ENCODE measurements at places on chromosomes 2 and 18. TPM values are rescaled to one million over a fixed set of nuclear protein-coding genes. Genes with fewer than 3 reads are reported as not detected.

The ACTR2 gene
- total RNA-seq: 219 TPM

The ERLEC1 gene
- 31.4 TPM for total RNA-seq

The CMPK2 gene
- 5.7 TPM for total RNA-seq

The SLC35F5 gene
- 29.8 TPM for total RNA-seq

GRCh38 chr2:169090133-169090820, 20.9 kb downstream of the DHRS9 start:
- DNase-seq: no peak
- no peak overlapping the region for H3K4me3 ChIP-seq
- peaks cover 16% of the 10 kb centered on the region for H3K27me3 ChIP-seq

DNA sequence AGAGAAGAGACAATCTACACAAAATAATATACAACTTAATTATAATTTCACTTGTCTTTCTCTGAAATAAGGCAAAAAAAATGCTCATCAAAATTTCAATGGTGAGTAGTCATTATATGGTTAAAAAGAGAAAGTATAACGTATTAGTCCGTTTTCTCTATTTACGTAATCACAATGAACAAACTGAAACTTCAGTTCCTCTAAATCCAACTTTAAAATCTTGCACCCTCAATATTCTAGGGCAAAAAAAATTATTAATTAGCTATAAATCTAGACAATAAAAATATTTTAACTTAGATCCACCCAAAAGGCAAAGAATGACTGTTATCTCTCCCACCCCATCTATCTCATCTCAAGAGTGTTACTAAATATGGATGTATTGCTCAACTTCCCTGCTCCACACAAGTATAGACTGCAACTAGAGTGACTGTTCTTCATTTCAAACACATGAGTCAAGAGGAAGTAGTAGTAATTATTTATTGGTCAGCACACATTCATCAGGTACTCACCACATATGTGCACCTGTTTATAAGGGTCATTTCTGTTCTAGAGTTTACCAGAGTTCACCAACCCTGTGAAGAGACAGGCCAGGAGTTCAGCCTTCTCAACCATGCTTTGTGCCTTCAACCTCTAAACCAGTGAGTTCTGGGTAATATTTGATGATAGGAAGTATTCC, 36.4 kb downstream of the STK39 start:
- peaks cover 2% of the 10 kb centered on the region for H3K36me3 ChIP-seq
- no peaks in the 10 kb centered on the region for H3K27me3 ChIP-seq
- H3K4me3 ChIP-seq: peak overlapping the region; percentile 72

- H3K4me3 ChIP-seq: no peak overlapping the region
- H3K27me3 ChIP-seq: no peaks in the 10 kb centered on the region
- no peak overlapping the region for H3K27ac ChIP-seq
- no peak for DNase-seq
Observed at GRCh38 chr2:25228848-25229278, 60.5 kb upstream of the POMC start.

DNA sequence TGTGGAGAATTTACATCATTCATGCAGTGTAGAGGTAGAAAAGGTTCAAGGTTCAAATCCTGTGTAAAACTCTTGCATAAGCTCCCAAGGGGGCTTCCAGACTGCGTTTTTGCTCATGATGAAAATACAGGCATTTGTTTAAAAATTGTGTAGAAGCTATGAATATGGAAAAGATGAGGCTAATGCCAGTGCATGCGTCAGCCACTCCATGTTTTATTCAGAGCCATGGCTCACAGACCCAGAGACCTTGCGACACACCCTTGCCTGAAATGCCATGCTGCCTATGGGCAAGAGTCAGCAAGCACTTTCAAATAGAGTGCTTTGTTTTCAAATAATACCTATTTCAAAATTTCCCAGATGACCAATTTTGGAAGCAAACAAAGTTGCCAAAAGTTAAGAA, 262.3 kb downstream of the TRIB2 start:
- peaks cover 10% of the 10 kb centered on the region for H3K27me3 ChIP-seq
- no peaks in the 10 kb centered on the region for H3K4me1 ChIP-seq
- no peak overlapping the region for H3K27ac ChIP-seq

GRCh38 chr2:20212871-20213503, 11.9 kb downstream of the SDC1 start:
- H3K36me3 ChIP-seq: no peaks in the 10 kb centered on the region
- H3K27me3 ChIP-seq: no peaks in the 10 kb centered on the region
- no peak overlapping the region for H3K4me3 ChIP-seq
- no peak for DNase-seq

DNA sequence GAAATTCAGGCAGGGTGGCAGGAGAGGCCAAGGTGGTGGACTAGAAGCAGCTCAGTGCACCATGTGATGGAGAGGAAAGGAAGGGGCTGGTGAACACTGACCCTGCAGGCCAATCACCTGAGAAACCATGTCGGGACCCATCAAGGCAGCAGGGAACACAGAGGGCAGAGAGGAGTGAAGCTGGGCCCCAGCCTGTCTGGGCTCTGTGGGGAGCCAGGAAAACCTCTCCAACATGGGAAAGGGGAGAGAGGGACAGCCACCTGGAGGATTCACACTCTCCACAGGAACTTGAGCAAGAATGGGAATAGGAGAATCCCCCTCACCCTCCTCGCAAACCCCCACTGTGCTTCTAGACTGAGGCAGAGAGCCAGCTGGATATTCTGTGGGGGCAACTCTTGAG, 85.5 kb upstream of the CYP26B1 start:
- H3K4me3 ChIP-seq: no peak overlapping the region
- no peaks in the 10 kb centered on the region for H3K36me3 ChIP-seq
- H3K4me1 ChIP-seq: no peaks in the 10 kb centered on the region
- no peak for DNase-seq
- H3K27ac ChIP-seq: no peak overlapping the region
- no peaks in the 10 kb centered on the region for H3K27me3 ChIP-seq

GRCh38 chr2:4903656-4904348, 788.4 kb upstream of the SOX11 start:
- H3K27ac ChIP-seq: no peak overlapping the region
- H3K4me1 ChIP-seq: no peaks in the 10 kb centered on the region
- H3K4me3 ChIP-seq: no peak overlapping the region
- no peak for DNase-seq
- H3K27me3 ChIP-seq: no peaks in the 10 kb centered on the region

- H3K27ac ChIP-seq: no peak overlapping the region
- H3K36me3 ChIP-seq: no peaks in the 10 kb centered on the region
Observed at GRCh38 chr18:58345875-58346274, 283.0 kb downstream of the ALPK2 start.

GRCh38 chr18:64017870-64018269, 48.0 kb downstream of the SERPINB8 start:
- peaks cover 13% of the 10 kb centered on the region for H3K27me3 ChIP-seq
- no peak overlapping the region for H3K27ac ChIP-seq
- no peaks in the 10 kb centered on the region for H3K36me3 ChIP-seq
- H3K4me3 ChIP-seq: no peak overlapping the region

- no peaks in the 10 kb centered on the region for H3K36me3 ChIP-seq
- H3K4me1 ChIP-seq: no peaks in the 10 kb centered on the region
- no peak overlapping the region for H3K27ac ChIP-seq
Observed at GRCh38 chr2:56337342-56337741, 153.6 kb downstream of the CCDC85A start.

Data from activated T-cell treated with anti-CD3 and anti-CD28 coated beads, Interleukin-2, amount 50 U/mL, for 72 hours (primary cell).